ENCODE measurements at places on chromosomes 11 and 22.

DNA sequence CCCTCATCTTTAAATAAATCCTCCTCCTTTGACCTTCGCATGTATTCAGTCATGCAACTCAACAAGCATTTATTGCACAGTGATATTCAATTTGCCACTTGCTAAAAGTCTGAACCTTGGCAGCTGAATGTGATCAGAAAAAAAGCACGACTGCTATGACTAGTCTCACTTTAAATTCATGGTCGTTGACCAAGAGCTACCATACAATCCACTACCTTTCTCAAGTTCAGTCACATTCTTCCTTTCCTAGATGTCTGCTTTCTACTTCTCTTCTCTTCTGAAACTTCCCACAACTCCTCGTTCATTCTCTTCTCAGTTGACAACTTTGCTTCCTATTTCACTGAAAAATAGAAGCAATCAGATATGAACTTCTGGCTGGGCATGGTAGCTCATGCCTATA is 2.0 kb upstream of the SAA1 start:
- DNase-seq: no peak

DNA sequence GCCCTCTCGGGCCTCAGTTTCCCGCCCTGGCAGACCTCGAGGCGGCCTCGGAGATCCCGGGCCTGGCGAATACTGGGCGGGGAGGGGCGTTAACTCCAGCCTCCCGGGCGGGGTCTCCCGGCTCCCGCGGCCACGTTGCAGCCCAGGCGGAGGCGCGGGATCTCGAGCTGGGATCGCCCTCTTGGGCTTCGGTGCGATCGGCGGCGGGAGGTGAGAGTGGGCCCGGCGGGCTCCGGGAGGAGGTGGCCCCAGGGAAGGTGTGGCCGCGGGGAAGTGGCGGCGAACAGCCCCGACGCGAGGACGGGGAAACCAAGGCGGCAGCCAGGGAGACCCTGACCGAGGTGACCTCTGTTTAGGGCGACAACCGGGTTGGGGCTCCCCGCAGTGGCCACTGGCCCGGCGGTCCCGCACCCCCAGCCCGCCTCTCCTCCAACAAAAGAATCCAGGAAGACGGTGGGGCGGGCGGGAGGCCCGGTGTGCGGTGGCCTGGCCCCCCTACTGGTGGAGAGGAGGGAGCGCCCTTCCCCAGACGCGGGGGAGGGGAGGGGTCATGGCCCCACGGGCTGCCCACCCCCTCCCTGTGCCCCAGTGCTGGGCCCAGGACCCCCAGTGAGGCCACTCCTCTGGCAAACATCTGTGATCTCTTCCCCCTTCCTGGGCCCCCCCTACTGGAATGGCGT is at the start of gene PHETA2:
PHETA2 (plus strand) TSS at position 117 of the 680 bp plus-strand sequence. CDS start 3,046 bp downstream, outside the sequence.
- no peak for DNase-seq

DNA sequence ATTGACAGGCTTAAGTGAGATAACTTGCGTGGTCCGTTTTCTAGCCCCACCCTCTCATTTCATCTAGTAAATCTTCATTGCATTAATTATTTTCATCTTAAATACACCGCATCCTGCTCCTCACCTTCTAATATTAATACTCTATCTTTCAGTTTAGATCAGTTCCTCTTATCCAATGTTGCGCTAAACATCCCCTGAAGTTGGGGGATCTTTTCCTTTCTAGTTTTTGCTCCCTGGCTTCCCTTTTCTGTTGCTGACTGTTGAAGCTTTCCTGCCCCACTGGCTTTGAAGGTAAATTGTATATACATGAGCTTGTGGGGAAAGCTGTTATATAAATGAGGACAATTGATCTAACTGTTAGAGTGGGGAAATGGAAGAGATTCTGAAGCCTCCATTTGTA is 7.2 kb downstream of the CAT start:
- DNase-seq: no peak

- DNase-seq: no peak
Measured at GRCh38 chr11:116224154-116224888, 548.5 kb downstream of the BUD13 start.

DNA sequence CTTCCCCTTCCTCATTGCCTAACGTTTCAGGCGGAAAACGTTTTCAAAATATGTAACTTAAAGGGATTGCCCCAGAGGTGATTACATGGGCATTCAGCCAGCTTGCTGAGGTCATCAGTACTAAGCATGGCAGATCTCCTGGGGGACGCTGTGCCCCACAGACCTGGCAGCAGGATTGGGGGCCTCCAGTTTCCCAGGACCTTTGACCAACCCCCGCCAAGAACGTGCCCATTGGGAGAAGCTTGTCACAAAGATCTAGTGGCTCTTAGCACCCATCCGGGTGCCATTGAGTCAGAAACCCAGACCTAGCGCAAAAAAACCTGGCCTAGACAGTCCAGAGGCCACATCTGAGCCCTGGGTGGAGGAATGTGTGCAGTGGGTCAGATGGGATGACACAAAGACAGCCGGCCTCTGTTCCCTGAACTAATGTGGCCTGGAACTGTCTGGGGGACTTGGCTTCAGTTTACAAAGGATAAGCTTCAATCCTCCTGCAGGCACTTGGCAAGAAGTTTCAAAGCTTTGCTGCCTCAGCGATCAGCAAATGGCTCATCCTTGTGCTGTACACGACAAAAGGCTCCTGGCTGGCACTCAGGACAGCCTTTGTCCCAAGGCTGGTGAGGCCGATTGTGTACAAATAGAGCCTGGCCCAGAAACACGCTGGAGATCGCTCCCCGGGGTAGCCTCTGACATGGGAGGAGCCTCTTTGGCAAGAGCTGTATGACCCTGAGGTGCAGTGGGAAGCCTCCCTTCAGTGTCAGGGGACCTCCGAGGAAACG is 9.5 kb downstream of the C1QTNF6 start:
- no peak for DNase-seq

GRCh38 chr22:18022876-18023275 is 1.5 kb downstream of the MICAL3 start:
- DNase-seq: no peak

GRCh38 chr11:110833033-110833484 is 120.8 kb upstream of the ARHGAP20 start:
- no peak for DNase-seq

All from cortex of kidney (tissue), 1 donor.